Activated CD4-positive, CD25-positive, alpha-beta regulatory T cell (primary cell): ENCODE measurements at places on chromosomes 1 and 21.

- DNase-seq: no peak
Observed at GRCh38 chr1:221187174-221187573, 307.9 kb downstream of the HLX start.

DNA sequence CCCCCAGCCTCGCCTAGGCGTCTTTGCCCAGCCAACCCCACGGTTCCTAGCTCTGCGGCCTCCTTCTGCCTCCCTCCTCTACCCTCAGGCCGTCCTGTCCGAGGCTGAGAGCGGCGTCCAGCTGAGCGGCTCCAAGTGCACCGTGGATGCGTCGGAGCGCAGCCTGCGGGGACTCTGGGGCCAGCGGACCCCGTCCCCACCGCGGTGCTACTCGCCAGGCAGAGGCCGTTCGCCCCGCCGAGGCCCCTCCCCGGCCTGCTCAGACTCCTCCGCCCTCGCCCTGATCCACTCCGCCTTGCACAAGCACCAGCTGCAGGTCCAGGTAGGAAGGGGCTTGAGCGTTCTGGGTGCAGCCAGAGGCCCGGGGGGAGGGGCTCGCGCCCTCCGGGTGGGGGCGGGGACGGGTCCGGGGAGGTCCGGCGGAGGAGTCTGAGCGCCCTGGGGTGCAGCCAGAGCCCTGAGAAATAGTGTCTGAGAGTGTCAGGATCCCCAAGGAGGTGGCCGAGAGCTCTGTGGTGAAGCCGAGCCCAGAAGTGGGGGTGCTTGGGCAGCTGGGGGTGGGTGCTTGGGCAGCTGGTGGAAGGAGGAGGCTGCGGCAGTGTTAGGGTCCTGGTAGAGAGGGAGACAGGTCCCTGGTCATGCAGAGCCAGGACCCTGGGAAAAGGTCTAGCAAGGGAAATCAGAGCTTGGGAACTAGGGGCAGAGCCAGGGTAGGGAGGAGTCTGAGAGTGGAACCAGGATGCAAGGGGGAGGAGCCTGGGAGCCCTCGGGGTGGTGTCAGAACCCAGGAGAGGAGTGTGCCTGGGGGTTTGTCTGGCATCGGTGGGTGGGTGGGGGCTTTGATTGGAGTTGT, 3.2 kb upstream of the NBPF3 start:
- no peak for DNase-seq

DNA sequence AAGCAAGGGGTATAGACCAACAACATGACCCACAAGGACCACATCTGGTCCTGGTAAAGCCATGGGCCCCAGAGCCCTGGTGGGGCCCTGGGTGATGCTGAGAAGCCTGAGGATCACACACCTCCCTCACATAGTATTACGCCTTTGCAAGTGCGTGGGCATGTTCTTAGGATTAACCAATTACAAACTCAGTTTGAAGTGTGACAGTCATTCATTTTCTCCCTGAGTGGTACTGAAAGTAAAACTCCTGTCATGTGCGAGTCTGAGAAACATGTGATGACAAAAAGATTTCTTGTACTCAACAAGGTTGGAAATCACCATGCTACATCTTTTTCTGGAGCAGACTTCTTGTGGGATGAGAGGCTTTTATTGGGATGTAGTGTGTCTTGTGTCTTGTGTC, 315.3 kb upstream of the DUSP10 start:
- DNase-seq: no peak

GRCh38 chr1:212292250-212293105, 7.3 kb downstream of the PPP2R5A start:
- DNase-seq: no peak

DNA sequence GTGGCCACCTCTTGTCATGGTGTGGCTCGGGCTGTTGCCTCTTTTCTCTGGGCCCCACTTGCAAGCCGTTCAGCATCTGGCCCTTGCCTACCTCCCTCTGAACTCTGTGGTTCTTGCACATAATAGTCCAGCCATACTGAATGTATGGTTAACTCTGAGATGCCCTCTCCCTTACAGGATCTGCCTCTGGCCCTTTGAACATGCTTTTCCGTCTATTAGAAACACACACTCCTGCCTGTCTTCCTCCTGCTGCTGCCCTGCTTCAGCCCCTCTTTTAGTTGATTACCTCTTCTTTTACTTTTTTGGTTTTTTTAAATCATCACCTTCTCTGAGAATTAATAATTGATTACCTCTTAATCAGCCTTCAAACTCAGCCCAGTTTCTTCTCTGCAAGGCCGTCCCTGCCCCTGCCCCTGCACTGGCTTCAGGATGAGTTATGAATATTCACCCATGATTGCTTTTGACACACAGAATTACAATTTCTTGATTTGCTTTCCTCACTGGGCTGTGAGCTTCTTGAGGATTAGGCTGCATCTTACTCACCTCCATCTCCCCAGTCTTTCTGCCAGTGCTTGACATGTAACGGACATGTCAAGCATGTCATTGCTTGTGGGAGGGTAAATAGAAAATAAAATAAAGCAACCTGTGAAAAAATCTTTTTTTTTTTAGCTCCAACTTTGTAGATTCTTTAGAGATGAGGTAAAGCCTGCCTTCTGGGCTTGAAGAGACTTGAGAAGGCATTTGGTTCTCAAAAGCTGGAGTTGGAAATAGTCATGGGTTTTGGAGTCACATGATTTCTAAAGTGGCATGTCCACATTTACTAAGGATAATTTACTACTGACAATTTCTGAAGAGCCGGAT, 158.3 kb downstream of the PLXNA2 start:
- DNase-seq: no peak

- DNase-seq: no peak
Observed at GRCh38 chr1:65952696-65953095, 160.0 kb downstream of the PDE4B start.

DNA sequence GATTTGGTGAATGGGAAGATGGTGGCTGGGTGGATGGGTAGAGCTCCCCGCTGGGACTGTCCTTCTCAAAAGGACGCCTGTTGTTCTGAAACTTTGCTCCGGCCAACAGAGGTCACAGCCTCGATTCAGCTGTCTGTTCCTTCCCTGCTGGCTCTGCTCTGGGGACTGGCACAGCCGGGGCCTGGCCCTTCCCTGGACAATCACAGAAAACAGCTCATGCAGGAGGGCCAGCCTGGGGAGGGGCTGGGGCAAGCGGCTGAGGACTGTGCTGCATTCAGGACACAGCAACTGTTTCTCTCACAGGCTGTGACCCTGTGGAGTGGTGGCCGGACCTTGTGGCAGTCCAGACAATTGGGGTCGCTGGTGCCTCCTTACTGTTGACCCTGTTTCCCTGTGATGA, 110.7 kb upstream of the TMEM51 start:
- DNase-seq: no peak

- DNase-seq: no peak
Observed at GRCh38 chr1:21188235-21188634, 11.5 kb upstream of the EIF4G3 start.

- DNase-seq: no peak
Observed at GRCh38 chr1:214310777-214311690, 30.1 kb downstream of the SMYD2 start.
